A549 treated with AZD2906 at 1 μM for 4 hours (cell line): ENCODE measurements at places on chromosomes 1 and 21. TPM values are rescaled to one million over a fixed set of nuclear protein-coding genes. Genes with fewer than 3 reads are reported as not detected.

DEPDC1 gene
- 10.8 to 14.4 TPM (median 12.7 TPM) in 5 replicates for total RNA-seq

FNDC5 gene
- total RNA-seq, result 0.18 to 0.64 TPM (median 0.32 TPM) in 5 replicates

KCNE1 gene
- total RNA-seq, result 0.06 to 0.08 TPM in 2 of 5 replicates, not detected in the others

C1orf141 gene
- not detected in 5 replicates for total RNA-seq

ADAM30 gene
- total RNA-seq, result not detected in 5 replicates

OR2M7 gene
- total RNA-seq, result not detected in 5 replicates

RABGAP1L gene
- total RNA-seq, result 4.3 to 6.4 TPM (median 5.4 TPM) in 5 replicates

RAB25 gene
- 0.21 TPM in 1 of 5 replicates, not detected in the others for total RNA-seq

FCN3 gene
- not detected in 5 replicates for total RNA-seq
